A549 treated with CpdA at 1 μM for 4 hours (cell line): ENCODE measurements at places on chromosomes 11 and 22. TPM values are rescaled to one million over a fixed set of nuclear protein-coding genes. Genes with fewer than 3 reads are reported as not detected.

Gene PDE3B
- 2.0 to 2.5 TPM (median 2.4 TPM) in 5 replicates for total RNA-seq

Gene OR4S2
- not detected in 5 replicates for total RNA-seq

Gene ARHGAP42
- total RNA-seq: 6.3 to 8.8 TPM (median 7.3 TPM) in 5 replicates

Gene FBLN1
- 30.5 to 47.7 TPM (median 47.0 TPM) in 5 replicates for total RNA-seq

Gene IFITM10
- 0.79 to 1.9 TPM (median 1.0 TPM) in 5 replicates for total RNA-seq

Gene NEU3
- 2.7 to 5.4 TPM (median 4.1 TPM) in 5 replicates for total RNA-seq

Gene FIBIN
- total RNA-seq: not detected in 5 replicates

Gene GAB4
- not detected in 5 replicates for total RNA-seq
